ENCODE measurements at places on chromosomes 6 and 20.

- H3K36me3 ChIP-seq: no peaks in the 10 kb centered on the region
- no peak for DNase-seq
- no peak overlapping the region for H3K4me3 ChIP-seq
- no peak overlapping the region for H3K27ac ChIP-seq
Observed at GRCh38 chr6:169850154-169850553, 98.7 kb downstream of the ERMARD start.

GRCh38 chr6:41371992-41372831 is 36.8 kb downstream of the NCR2 start:
- DNase-seq: no peak
- H3K36me3 ChIP-seq: no peaks in the 10 kb centered on the region
- peak overlapping the region; percentile 58 for H3K4me3 ChIP-seq
- peaks cover 10% of the 10 kb centered on the region for H3K4me1 ChIP-seq
- H3K27ac ChIP-seq: no peak overlapping the region

- no peak overlapping the region for H3K4me3 ChIP-seq
- H3K4me1 ChIP-seq: peaks cover 2% of the 10 kb centered on the region
- DNase-seq: no peak
- H3K27me3 ChIP-seq: no peaks in the 10 kb centered on the region
Observed at GRCh38 chr6:106300944-106301343, 24.6 kb downstream of the ATG5 start.

- H3K4me3 ChIP-seq: no peak overlapping the region
- peaks cover 26% of the 10 kb centered on the region for H3K36me3 ChIP-seq
- no peak for DNase-seq
- peaks cover 6% of the 10 kb centered on the region for H3K4me1 ChIP-seq
- H3K27ac ChIP-seq: no peak overlapping the region
Observed at GRCh38 chr20:37737826-37738420, 44.1 kb downstream of the CTNNBL1 start.

DNA sequence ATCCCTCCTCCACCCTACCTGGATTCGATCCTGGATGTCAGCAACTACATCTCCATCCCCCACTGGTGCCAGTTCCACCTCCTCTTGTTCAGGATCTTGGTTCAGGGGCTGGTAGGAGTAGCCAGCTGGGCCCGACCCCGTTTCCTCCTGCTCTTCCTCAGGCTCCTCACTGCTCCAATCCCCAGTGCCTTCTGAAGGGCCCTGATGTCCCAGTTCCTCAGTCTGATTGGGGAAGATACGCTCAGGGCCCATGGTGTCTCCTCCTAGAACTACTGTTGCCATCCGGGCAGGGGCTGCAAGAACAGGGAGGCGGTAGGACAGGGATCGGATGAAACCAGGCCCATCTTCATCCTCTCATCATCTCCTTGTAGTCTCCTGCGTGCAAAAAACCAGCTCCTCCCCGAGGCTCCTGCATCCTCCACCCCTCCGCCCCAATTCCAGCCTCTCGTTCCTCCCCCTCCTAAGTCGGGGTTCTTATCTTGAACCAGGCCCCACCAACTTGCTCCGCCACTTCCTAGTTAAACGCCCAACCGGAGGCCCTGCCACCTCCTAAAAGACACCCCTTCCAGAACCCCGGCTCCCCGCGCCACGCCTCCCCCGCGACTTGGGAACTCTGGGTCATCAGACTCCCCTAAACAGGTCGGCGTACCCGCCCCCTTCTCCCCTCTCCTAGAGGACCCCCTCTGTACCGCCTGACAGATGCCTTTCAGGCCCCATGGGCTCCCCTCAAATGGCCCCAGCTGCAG is 476 bp downstream of the MEA1 start:
- H3K27me3 ChIP-seq: no peaks in the 10 kb centered on the region
- peaks cover 30% of the 10 kb centered on the region for H3K4me1 ChIP-seq
- H3K27ac ChIP-seq: peak overlapping the region; percentile 61
- peak overlapping the region; percentile 97 for H3K4me3 ChIP-seq
- peaks cover 31% of the 10 kb centered on the region for H3K36me3 ChIP-seq

DNA sequence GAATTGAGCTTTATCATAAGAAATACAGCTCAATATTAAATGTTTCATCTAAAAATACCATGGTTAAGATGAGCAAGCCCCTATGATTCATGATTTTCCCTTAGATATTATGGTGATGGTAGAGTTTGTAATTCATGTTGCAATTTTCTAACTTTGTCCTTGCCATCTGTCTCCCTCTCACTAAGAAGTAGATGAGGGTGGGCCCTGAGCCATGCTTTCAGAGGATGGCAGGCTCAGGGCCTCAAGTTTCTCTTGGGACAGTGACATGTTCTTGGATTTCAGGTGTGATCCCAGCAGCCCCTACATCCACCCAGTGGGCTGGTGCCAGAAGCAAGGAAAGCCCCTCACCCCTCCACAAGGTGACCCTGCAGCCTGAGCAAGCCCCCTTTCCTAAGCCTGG is 25.6 kb downstream of the L3MBTL1 start:
- H3K4me1 ChIP-seq: no peaks in the 10 kb centered on the region
- no peaks in the 10 kb centered on the region for H3K27me3 ChIP-seq
- no peak overlapping the region for H3K4me3 ChIP-seq
- no peak overlapping the region for H3K27ac ChIP-seq
- DNase-seq: no peak

- no peak overlapping the region for H3K27ac ChIP-seq
- H3K4me3 ChIP-seq: no peak overlapping the region
- DNase-seq: no peak
- H3K36me3 ChIP-seq: no peaks in the 10 kb centered on the region
- no peaks in the 10 kb centered on the region for H3K27me3 ChIP-seq
- peaks cover 7% of the 10 kb centered on the region for H3K4me1 ChIP-seq
Observed at GRCh38 chr6:16849988-16850680, 88.9 kb upstream of the ATXN1 start.

DNA sequence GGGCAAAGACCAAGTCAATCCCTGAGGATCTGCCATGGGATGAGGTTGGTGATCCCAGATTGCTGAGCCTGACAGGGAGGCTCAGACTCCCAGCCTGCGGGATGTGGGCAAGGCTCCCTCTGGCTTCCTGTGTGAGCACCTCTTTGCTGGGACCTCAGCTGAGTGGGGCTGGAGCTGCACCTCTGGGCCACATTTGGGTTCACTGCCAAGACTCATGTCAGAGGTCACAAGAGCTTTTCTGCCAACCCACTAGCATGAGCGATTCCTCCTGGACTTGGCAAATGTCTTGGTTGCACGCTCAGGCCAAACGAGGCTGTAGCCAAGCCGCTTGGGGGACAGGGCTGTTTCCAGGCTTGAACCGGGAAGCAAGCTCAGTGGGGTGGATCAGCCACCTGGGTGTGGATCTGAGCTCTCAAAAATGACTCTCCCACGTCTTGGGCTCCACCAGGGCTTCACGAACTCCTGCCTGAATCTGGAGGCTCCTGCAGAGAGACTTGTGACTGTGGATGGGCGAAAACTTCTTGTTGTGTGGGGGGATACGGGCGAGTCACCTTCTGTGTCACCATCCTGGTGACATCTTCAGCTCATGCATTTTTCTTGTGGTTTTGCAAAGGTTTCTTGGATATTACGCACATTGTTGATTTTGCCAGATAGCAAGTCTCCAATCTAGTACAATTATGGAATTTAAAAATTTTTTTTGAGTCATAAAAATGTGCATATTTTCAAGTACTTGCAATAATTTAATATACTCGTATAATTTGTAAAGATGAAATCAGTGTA is 359.5 kb downstream of the CDH4 start:
- no peak for DNase-seq
- no peak overlapping the region for H3K27ac ChIP-seq
- no peaks in the 10 kb centered on the region for H3K4me1 ChIP-seq
- H3K4me3 ChIP-seq: no peak overlapping the region
- H3K27me3 ChIP-seq: no peaks in the 10 kb centered on the region

GRCh38 chr6:33450434-33450833 is 3.9 kb upstream of the ZBTB9 start:
- no peak overlapping the region for H3K4me3 ChIP-seq
- no peak overlapping the region for H3K27ac ChIP-seq
- peaks cover 7% of the 10 kb centered on the region for H3K36me3 ChIP-seq
- H3K4me1 ChIP-seq: peaks cover 20% of the 10 kb centered on the region
- H3K27me3 ChIP-seq: no peaks in the 10 kb centered on the region

DNA sequence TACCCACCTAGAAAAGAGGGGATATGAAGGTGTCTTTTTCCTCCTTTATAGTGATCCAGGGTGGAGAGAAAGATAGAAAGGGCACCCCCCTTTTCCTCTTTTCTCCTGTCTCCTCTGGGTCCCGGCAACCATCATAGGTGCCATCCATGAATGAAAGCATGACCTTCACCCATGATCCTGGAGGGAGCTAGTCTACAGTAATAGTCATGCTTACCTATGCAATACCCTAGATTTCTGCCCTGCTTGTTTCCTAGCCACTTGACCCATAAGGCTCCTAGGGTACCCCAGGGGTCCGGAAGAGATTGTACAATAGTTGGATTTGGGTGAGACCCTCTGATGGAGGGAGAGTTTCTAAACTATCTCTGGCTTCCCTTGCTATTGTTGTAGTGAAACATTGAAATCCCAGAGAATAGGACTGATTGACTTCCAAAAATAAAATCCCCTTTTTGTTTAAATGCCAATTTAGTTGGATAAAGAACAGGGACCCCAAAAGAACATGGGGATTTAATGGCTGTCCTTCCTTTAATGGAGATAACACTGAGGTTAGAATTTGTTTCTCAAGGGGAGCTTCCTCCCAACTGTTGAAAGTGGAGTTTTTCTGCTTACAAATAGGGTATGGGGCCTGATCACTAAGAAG is 366.8 kb upstream of the KHDRBS2 start:
- H3K4me1 ChIP-seq: no peaks in the 10 kb centered on the region
- H3K27ac ChIP-seq: no peak overlapping the region
- no peak for DNase-seq

- H3K27ac ChIP-seq: peak overlapping the region; percentile 97
- peaks cover 68% of the 10 kb centered on the region for H3K4me1 ChIP-seq
- H3K4me3 ChIP-seq: peak overlapping the region; percentile 12
- H3K36me3 ChIP-seq: no peaks in the 10 kb centered on the region
- DNase-seq: no peak
Observed at GRCh38 chr20:36467076-36467999, 74.0 kb upstream of the MYL9 start.
